ENCODE measurements at places on chromosomes 11 and 22.

DNA sequence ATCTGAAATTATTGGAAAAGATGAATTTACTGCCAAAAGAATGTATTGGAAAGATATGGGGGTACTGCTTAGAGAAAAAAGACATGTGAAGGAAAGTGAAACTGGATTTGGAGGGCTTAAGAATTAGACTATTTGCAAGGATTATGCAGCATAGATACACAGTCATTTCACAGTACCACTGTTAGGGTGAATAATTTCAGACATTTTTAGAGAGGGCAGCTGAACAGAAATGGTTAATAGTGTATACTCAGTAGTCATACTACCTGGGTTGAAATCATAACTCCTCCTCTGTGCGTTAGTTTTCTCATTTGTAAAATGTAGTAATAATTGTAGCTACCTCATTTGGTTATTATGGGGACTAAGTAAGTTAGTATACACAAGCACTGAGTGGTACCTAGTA is 33.0 kb downstream of the GAS2 start:
- no peak for DNase-seq

DNA sequence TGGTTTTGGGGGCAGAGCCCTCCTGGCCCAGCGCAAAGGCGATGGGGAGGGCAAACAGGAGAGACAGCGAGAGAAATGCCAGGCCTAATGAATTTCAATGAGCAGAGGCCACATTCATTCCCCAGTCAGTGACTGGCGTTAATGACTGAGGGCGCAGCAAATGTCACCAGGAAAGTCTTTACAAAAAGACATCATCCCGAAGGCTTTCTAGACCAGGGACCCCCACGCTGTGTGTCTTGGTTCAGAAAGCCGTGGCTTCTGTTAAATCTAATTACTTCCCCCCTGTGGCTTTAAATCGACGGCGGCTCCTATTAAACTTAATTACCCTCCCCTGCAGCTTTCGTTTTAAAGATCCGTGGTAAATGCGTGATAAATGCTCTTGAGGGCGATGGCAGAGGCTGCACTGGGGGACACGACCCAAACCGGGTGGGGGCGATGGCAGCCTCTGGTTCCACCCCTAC is 1.6 kb upstream of the FGF19 start:
- no peak for DNase-seq

GRCh38 chr11:20489948-20490347 is 102.4 kb downstream of the PRMT3 start:
- no peak for DNase-seq

- DNase-seq = peak; percentile 99
These were observed 4.0 kb upstream of the HMOX1 start for GRCh38 chr22:35376728-35377472.

All from MV-4-11 (cell line).